H1 (cell line): ENCODE measurements at places on chromosomes 6 and 20.

- no peak for DNase-seq
Measured at GRCh38 chr6:134553936-134554335, 236.0 kb upstream of the SGK1 start.

DNA sequence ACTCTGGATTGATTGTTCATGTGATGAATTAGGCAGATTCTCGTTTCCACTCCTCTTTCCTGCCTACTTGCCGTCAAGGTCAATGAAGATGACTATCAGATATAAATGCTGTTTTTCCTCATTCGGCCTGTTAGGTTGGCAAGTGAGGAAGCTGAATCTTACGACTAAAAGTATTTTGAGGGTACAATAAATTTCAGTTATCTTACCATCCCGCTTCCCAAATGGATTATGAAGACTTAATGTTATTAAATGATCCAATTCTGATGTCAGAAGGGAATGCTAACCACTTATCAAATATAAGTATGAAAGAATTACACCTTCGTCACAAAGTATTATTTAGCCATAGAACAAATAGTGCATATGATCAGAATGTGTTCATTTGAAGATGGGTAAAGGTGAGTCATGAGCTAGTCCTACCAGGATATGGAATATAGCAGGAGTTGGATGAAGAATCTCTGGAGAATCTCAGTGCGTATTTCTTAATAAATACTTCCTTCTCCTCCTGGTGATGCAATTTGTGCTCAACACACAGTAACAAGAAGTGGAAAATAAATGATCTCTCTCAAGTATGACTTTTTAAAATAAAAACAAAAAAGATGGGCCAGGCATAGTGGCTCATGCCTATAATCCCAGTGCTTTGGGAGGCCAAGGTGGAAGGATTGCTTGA lies 4.6 kb downstream of the GPLD1 start:
- no peak for DNase-seq

- no peak for DNase-seq
Measured at GRCh38 chr6:102749210-102749971, 1355.9 kb downstream of the GRIK2 start.

- no peak for DNase-seq
Measured at GRCh38 chr6:147103694-147104093, 100.5 kb upstream of the STXBP5 start.

- DNase-seq: no peak
Measured at GRCh38 chr6:6918216-6918983, 189.4 kb upstream of the RREB1 start.

- DNase-seq: no peak
Measured at GRCh38 chr6:111427341-111428116, 55.5 kb downstream of the REV3L start.

DNA sequence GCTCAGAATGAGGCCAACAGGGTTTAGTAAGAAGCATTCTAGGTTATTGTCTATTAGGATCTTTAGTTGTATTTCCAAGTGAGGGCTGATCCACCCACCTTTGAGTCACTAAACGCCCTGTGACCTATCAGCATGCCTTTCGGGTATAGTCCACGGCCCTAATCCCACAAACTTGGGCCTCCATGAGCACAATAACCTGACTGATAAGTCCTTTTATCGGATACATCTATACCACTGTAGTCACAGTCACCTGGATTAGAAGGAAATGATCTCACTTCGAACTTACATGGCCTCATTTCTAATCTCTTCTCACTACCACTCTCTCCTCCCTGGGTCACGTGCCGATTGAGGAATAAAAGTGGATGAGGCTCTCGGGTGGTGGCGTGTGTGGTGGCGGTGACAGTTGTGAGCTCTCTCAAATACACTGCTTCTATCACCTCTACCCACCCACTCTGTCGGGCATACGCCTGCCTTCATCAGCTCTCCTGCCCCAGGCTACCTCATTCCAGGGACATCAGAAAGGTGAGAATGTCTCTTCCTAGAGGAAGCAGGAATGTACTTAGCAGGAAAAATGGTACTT lies 65.2 kb downstream of the TRAM2 start:
- DNase-seq: no peak

GRCh38 chr6:98875375-98875774 lies 41.0 kb downstream of the POU3F2 start:
- DNase-seq: no peak

- no peak for DNase-seq
Measured at GRCh38 chr6:167570460-167571400, 245.8 kb downstream of the TTLL2 start.

GRCh38 chr20:24978513-24978912 lies 14.0 kb downstream of the APMAP start:
- DNase-seq: peak; percentile 2

DNA sequence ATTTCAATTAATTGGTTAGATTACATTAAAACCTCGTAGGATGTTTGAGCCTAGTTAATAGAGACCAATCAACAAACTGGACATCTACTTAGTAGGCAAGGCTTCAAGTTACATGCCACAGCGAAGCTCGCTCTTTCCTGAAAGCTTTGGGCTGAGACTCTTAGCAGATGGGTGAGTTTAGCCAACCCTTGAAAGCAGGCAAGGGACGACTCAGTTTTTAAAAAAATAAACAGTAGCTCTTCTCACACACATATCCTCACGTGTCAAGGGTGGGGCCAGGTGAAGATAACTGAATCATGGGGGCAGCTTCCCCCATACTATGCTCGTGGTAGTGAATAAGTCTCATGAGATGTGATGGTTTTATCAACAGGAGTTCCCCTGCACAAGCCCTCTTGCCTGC lies 775 bp downstream of the MTFR2 start:
- no peak for DNase-seq

DNA sequence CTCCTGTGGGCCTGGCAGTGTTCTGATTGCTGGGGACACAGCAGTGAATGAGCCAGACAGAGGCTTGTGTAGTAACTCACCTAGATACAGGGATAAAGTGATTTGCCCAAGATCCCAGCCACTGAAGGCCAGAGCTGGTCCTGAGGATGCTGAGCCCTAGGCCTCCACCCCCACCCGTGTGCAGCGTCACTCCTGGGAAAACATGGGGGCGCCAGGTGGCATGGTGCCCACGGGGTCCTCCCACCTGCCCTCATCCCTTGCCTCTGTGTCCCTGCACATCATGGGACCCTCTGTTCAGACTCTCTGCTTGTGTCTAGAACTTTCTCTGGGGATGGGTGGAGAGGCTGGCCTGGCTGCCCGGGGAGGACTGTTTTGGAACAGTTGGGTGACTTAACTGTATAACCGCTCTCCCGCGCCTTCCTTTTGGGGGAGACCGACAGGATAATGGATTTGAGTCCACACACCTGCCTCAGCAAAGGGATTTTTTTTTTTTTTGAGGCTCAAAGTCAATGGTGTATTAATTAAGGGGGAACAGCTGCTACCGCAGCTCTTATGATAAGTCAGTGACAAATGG lies 19.6 kb downstream of the LEMD2 start:
- no peak for DNase-seq
